ENCODE measurements at places on chromosomes 5 and 9.

- no peak for DNase-seq
These were observed 109.8 kb upstream of the TBC1D2 start for GRCh38 chr9:98365227-98365669.

DNA sequence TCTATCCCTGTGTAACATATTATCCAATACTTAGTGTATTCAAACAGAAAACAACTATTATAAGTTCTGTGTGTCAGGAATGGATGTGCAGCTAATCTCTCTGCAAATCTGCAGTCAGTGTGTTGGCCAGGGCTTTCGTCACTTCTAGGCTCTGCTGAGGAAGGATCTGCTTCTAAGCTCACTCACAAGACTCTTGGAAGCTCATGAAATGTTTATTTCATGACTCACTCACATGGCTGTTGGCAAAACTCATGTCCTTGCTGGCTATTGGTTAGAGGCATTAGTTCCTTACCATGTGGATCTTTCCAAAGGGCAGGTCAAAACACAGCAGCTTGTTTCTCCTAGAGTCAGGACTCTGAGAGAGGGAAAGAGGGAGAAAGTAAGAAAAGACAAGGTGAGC is 367.4 kb upstream of the SMARCA2 start:
- DNase-seq, result no peak

- no peak for DNase-seq
These were observed 433.9 kb downstream of the BNC2 start for GRCh38 chr9:16436545-16436944.

- no peak for DNase-seq
These were observed 196.3 kb upstream of the KLF4 start for GRCh38 chr9:107685901-107686300.

GRCh38 chr9:81566074-81566698 is 123.2 kb downstream of the TLE1 start:
- no peak for DNase-seq

DNA sequence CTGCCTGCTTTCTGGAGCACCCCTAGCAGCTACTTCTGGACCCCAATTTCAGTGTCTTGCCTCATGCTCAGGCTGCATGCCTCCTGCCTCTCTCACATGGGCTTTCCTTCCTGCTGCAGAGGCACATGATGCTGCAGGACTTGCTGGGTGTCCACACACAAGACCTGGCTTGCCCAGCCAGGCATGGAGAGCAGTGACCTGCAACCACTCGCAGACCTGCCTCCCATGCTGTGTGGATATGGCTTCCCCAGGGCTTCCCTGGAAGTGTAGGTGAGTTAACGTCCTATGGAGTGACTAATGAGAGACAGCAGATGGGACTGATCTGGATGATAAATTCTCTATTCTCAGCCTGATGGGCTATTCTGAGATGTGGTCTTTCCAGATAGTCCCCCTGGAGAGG is 53.2 kb upstream of the SMIM32 start:
- DNase-seq, result no peak

DNA sequence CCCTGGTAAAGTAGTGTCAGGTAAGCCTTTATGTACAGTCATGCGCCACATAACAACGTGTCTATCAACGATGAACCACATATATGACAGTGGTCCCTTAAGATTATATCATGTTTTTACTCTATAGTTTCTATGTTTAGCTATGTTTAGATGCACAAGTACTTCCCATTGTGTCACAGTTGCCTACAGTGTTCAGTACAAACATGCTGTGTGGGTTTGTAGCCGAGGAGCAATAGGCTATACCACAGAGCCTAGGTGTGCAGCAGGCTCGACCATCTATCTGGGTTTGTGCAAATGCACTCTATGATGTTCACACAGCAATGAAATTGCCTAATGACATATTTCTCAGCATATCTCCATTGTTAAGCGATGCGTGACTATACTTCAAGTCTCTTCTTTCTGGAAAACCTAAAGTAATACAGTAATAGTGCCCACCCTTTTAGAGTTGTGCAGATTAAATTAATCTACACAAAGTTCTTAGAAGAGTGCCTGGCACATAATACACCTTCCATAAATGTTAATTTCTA is 295.9 kb downstream of the ARHGAP26 start:
- DNase-seq, result no peak

DNA sequence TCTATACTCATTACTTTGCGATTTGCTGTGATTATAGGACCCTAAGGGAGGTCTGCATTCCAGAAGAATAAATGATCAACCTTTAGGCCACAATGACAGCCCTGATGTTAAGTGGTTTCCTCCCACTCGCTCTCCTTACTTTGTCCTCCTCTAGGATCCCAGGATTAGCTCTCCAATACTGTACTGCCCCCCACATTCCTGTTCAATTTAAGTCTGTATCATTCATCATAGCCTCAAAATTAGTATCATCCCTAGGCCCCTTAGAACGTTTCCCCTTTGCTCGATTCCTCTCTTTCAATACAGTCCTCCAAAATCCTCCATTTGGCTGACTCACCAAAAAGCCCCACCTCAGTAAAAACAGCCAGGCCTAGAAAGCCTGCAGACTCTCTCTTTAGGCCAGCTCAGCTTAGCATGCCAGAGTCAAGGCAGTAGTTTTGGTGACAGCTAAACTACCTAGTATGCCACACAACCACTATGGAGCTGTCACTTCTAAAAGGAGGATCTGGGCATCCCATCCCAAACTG is 24.4 kb downstream of the RNF145 start:
- peak; percentile 4 for DNase-seq

DNA sequence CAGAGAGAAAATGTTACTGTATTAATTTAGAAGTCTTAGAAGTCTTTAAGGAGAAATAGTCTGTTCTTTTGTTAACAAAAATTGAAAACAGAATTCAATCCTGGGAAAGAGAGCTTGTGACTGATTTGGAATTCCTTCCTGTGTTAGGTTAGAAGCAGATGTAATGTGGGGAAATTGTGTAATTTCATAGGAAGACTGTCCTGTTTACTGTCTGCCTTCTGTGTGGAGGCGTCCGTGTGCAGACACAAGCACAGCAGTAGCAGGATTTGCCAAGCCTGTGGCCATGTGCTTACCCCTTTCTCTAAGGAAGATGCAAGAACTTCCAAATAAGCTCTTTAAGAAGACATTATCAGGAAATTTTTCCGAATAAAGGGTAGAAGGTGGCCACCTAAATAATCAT is 36.7 kb upstream of the F2R start:
- DNase-seq, result no peak

- no peak for DNase-seq
These were observed 237.8 kb downstream of the PAPPA start for GRCh38 chr9:116391306-116391900.

DNA sequence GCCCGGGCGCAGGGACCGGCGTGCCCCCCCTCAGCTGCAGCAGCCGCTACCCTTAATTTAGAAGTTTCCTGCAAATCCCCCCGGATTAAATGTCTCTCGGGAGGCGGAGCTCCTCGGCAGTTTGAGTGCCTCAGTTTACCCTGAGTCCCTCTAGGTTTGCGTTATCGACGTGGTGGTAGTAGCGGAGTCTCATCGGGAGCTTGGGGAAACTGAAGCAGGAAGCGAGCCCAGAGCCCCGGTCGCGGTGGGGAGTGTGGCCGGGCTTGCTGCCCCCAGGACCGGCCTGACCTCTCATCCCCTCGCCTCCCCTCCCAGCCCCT is 529 bp upstream of the TPM2 start:
- no peak for DNase-seq

GRCh38 chr9:123617952-123618678 is 262.1 kb downstream of the CRB2 start:
- DNase-seq, result no peak

DNA sequence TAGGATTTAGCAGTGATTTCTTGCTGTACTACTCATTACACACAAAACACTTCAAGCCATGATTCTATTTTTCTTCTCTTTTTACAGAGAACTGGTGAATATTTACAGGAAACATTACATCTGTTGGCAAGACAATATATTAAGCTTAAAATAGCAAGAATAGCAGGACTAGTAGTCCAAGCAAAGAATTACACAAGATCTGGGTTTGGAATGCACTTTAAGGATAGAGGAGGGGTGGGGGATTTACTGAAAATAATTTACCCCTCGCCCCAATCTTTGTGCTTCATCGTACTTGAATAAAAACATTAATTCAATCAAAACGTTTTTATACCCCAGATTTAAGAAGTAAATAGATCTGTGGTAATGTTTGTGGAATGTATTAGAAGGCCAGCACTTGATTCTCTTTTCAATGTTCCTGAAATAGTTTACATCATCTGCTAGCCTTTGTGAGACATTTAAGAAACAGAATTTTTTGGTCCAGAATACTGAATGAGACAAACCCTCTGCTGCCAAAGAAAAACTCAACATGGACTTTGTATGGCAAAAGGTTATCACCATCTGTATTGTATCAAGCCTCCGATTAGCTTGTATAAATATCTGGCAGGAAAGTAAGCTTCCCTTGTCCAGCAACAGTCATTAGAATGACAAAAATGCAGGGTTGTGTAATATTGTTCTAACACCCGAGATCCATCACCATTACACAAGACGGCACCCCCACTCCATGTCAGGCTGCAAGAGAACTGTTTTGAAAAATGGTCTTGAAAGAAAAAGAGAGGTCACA is 23.8 kb downstream of the SVEP1 start:
- DNase-seq, result no peak

DNA sequence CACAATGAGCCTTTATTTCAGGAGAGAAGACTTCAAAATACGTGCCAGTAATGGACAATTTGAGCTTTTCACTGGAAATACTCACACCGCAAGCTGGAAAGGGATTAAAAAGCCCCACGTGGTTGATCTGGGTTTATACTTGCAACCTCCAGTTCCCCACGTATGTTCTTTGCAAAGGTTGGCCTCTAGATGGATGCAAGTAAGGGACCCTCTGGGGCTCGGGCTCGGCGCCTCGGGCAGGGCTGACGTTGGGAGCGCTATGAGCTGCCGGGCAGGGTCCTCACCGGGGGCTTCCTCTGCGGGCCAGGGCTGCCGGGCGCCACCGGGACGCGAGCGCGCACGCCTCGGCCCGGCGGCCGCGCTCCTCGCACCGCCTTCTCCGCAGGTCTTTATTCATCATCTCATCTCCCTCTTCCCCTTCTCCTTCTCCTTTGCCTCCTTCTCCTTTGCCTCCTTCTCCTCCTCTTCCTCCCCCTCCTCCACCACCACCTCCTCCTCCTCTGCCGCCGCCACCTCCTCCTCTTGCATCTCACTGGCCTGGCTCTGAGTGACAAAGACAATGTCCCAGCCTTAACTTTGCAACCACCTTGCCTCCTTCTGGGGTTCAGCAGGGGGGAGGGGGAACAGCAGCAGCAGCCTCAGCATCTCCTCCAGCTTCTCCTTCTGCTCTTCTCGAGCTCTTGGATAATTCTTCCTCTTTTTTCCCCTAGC is 701 bp upstream of the ZNF462 start:
- no peak for DNase-seq

- no peak for DNase-seq
These were observed 7.4 kb downstream of the RETREG1 start for GRCh38 chr5:16609412-16609811.
